ENCODE measurements at places on chromosomes 1 and 21.

GRCh38 chr1:94079080-94079940, 41.6 kb downstream of the ABCA4 start:
- no peak for DNase-seq

GRCh38 chr1:17877316-17877715, 122.2 kb downstream of the ACTL8 start:
- peak; percentile 20 for DNase-seq

DNA sequence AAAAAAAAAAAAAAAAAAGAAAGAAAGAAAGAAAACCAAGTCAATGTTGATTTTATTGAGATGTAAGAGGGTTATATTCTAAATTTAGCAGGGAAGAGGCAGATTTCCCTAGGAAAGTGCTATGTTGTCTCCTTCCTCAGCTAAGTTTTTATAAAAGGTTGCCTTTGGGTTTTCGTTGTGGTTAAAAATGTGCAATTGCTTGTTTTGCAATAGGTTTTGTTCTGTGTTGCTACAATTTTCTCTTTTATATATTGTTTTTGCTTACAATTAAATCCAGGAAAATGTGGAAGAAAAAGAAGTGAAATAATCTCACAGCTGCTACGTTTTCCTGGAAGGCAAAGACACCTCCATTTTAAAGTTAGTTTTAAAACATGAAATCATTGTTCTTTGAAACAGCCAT, 136.7 kb upstream of the C1orf105 start:
- no peak for DNase-seq

DNA sequence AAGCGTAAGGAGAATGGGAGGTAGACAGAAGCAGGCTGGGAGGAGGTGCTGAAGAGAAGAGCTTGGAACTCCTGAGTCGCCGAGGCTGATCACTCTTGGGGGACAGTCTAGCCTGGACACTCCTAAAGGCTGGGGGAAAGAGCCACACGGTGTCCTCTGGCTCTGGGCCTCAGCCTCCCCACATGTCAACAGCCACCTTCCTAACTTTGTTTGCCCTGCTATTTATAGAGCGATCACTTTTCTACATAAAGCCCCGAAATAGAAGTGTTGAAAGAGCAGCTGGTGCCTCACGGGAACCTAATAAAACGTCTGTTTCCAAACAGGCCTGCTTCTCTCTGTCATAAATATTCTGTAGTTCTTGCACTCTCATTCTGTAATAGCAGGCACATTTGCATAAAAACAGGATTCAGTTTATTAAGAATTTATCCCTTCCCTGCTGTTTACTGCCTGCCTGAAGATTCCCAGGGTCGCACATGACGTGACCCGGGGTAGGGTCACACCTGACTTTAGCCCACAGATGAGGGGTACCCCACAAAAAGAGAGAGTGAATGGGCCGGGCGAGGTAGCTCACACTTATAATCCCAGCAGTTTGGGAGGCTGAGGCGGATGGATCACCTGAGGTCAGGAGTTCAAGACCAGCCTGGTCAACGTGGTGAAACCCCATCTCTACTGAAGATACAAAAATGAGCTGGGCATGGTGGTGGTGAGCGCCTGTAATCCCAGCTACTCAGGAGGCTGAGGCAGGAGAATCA, 212.5 kb downstream of the TOMM20 start:
- DNase-seq = no peak

DNA sequence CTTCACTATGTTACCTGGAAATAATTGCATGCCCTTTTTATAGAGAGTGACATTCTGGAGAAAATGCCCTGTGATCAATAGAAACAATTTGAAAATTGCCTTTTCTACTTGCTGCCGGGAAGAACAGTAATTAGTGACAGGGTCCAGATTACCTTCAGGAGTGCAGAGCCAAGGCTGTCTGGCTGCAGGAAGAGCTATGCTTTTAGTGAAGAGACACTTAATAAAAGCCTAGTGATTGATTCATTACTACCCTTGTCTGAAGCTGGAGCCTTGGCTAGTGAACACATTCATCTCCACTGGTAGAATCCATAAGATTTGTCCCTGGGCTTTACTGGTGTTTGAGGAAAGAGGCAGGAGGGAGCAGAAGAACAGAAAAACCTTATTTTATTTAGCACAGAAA, 12.9 kb upstream of the DNASE2B start:
- no peak for DNase-seq

- no peak for DNase-seq
Measured at GRCh38 chr1:25036117-25036546, 106.1 kb upstream of the RUNX3 start.

- peak; percentile 44 for DNase-seq
Measured at GRCh38 chr1:30664103-30664755, 59.2 kb downstream of the MATN1 start.

DNA sequence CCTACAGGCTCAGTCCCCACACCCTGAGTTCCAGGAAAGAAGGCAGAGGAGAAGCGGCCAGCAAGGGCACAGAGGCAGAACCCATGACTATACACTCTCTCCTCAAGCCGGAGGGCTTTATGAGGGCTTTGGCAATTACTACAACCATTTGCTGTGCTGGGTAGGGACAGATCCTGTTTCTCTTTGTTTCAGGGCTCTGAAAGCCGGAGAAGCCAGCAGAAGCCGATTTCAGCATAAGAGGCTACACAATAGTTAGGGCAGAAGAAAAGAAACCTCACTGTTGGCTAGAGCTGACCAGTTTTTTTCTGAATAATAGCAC, 13.9 kb downstream of the GPR3 start:
- DNase-seq = no peak

DNA sequence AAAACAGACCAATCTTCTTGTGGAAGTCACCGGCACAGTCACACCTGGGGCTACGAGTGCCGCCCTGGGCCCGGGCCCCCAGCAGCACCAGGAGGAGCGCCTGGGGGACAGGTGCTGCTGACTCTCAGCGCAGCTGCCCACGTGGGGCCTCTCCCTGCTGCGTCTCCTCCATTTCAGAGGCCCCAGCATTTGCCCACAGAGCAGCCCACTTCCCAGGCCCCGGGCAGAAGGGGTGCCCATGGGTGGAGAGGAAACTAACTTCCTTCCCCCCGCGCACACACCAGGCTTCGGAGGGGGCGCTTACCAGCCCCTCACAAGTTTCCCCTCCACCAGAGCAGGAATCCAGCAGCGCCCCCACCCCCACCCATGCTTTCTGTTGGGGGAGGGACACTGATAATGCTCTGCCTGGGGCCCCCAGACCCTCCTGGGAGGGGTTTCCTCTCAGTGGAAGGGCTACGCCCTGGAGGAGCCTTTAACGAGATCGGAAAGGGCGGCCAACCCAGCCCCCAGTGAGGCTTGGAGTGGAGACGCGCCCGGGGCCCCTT, 440 bp downstream of the TNFRSF25 start:
- DNase-seq = no peak

- DNase-seq = no peak
Measured at GRCh38 chr1:33008051-33008914, 28.4 kb downstream of the AK2 start.

DNA sequence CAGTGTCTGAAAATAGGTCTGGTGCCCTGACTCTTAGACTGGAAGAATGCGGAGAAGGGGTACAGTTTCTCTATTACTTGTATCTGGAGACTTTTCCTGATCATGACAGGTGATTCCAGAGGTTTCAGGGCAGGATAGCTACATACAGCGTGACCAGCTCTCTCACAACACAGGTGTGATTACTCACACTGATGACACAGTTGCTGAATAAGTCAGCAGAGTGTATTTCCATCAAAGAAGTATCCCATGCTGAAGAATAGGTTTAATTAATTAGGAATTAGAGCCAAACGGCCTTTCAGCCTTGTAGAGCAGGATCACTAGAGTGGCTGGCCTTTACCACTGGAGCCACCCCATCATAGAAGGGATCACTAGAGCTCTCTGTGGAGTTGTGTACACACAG, 298.6 kb downstream of the LMX1A start:
- no peak for DNase-seq

GRCh38 chr1:42267904-42268303, 67.1 kb downstream of the FOXJ3 start:
- no peak for DNase-seq

GRCh38 chr1:91735266-91735845, 150.6 kb downstream of the TGFBR3 start:
- DNase-seq = no peak

- no peak for DNase-seq
Measured at GRCh38 chr1:8670371-8670818, 147.0 kb downstream of the RERE start.

DNA sequence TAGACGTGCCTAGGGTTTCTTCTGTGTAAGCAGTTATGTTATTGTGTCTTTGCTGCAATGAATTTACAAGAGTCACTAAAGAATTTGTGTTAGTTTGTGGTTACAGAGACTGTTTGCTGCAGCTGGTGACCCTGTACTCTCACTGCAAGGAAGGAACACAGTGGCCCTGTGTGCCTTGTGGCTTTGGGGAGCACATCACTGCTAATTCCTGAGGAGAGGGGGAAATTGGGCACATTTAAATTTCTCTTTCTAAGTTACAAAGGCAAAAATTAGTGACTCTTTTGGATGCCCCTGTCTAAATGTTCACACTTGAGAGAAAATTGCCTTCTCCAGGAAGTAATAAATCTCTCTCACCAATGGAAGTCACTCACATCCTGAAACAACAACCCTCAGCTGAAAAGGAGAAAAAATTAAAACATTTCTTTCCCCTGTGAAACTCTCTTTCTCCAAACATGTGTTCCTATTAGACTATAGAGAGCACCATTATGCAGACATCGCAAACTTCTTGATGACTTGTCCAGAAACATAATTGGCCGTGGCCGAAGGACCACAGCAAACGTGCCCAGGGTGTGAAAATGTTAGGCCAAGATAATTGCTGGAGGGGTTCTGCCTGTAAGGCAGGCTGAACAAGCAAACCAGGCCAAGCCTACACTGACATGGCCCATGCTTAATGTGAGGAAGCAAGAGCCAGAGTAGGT, 32.3 kb upstream of the SPAG17 start:
- no peak for DNase-seq
